Activated T-helper 1 cell treated with anti-CD3 and anti-CD28 coated beads, Interleukin-2, amount 50 U/mL, for 16 hours (primary cell): ENCODE measurements at places on chromosomes 11 and 22.

DNA sequence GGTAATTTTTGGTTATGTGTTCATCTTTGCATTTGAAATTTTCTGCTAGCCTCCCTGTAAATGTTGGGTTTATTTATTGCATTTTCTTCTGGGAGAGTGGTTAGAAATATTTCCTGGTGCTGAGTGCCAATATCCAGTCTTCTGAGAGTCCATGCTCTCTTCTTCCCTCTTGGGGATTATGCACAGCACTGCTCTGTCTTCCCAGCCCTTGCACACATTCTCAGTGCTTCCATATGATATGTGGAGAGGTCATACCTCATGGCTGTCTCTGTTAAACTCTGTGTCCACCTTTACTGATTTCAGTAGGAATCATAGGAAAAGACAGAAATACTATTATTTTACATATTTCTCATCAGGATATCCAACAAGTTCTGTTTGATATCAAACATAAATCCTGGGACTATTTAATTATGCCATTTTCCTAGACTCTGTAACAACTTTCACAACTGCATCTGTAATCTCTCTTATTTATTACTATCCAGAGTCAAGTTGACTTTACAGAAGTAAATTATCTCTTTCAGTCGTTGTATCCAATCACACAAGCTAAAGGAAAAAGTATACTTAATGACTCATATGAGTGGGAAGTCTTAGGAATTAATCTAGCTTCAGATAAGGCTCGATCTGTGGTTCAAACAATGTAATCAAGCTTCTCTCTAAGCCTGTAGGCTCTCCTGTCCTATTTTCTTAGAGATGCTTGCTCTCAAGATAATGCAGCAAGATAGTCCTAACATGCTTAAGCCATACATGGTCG is 2.7 kb upstream of the NXPE1 start:
- no peak for DNase-seq

GRCh38 chr11:120139316-120140069 is 1.6 kb upstream of the TRIM29 start:
- DNase-seq, result no peak

DNA sequence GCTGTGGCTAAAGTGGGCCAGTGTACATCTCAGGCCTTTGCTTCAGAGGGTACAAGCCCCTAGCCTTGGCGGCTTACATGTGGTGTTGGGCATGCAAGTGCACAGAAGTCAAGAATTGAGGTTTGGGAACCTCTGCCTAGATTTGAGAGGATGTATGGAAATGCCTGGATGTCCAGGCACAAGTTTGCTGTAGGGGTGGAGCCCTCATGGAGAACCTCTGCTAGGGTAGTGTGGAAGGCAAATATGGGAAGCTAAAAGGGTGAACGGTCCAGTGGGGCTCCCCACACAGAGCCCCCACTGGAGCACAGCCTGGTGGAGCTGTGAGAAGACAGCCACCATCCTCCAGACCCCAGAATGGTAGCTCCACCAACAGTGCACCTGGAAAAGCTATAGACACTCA is 28.5 kb upstream of the PGR start:
- no peak for DNase-seq

- no peak for DNase-seq
Observed at GRCh38 chr11:35393098-35393497, 26.3 kb downstream of the SLC1A2 start.

- no peak for DNase-seq
Observed at GRCh38 chr11:79147011-79147410, 293.8 kb downstream of the TENM4 start.

- no peak for DNase-seq
Observed at GRCh38 chr11:58394195-58394594, 12.5 kb downstream of the OR5B3 start.
